Left ventricle myocardium superior (tissue), 1 donor: ENCODE measurements at places on chromosomes 7 and 10. TPM values are rescaled to one million over a fixed set of nuclear protein-coding genes. Genes with fewer than 3 reads are reported as not detected.
A peak's percentile ranks its signal among the peaks of the same experiment; 100 is the strongest.

GRCh38 chr7:136002802-136003201, 25.6 kb upstream of the MTPN start:
- no peak for DNase-seq

DNA sequence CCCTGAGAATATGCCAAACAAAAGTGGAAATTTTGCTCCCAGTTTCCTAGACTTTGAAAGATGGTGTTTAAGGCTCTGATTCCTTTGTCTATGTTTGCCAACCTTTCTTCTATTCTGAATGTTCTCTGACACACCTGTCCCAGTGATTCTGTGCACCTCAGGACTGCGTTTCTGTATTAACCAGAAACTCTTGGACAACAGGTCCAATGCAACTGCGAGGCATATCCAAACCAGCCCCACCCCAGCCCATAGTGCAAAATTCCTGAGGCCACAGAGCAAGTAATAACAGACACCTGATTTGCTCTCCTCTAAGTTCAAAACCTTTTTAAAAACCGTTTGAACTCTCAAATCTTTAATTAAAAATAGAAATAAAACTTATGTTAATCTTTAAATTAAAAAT, 37.0 kb upstream of the MSRB2 start:
- no peak for DNase-seq

- DNase-seq: no peak
These were observed 173.3 kb downstream of the RAPGEF5 start for GRCh38 chr7:22183522-22184280.

GRCh38 chr7:155482511-155483183, 24.7 kb downstream of the EN2 start:
- DNase-seq: no peak

- DNase-seq: no peak
These were observed 275.4 kb downstream of the ZEB1 start for GRCh38 chr10:31594347-31594873.

DNA sequence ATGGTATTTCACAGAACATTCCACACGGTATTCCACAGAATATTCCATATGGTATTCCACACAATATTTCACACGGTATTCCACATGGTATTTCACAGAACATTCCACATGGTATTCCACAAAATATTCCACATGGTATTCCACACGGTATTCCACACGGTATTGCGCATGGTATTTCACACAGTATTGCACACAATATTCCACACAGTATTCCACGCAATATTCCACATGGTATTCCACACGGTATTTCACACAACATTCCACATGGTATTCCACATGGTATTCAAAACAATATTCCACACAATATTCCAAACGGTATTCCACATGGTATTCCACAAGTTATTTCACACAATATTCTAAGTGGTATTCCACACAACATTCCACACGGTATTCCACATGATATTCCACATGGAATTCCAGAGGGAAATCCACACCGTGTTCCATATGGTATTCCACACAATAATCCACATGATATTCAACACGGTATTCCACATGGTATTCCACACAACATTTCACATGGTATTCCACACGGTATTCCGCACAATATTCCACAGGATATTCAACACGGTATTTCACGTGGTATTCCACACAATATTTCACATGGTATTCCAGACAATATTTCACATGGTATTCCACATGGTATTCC, 136.7 kb upstream of the CHST15 start:
- no peak for DNase-seq

- DNase-seq: no peak
These were observed 50.8 kb upstream of the RNF32 start for GRCh38 chr7:156589808-156590207.

DNA sequence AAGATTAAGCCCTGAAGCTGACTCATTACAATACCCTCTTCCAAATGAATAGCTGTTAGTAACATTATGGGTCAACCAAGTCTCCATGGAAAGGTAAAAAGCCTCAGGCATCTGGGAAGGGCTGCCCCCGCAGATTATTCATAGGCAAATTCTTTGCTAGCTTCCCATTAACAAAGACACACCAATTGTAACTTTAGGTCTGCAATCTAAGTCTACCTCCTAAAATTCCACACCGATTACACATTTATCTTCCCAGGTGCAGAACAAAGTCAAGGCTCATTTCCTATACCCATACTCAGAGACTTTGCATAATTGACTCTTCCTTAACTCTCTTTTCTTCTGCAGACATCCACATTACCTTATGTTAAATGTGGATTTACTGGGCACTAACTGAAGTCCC, 826.3 kb upstream of the MBL2 start:
- DNase-seq: no peak

DNA sequence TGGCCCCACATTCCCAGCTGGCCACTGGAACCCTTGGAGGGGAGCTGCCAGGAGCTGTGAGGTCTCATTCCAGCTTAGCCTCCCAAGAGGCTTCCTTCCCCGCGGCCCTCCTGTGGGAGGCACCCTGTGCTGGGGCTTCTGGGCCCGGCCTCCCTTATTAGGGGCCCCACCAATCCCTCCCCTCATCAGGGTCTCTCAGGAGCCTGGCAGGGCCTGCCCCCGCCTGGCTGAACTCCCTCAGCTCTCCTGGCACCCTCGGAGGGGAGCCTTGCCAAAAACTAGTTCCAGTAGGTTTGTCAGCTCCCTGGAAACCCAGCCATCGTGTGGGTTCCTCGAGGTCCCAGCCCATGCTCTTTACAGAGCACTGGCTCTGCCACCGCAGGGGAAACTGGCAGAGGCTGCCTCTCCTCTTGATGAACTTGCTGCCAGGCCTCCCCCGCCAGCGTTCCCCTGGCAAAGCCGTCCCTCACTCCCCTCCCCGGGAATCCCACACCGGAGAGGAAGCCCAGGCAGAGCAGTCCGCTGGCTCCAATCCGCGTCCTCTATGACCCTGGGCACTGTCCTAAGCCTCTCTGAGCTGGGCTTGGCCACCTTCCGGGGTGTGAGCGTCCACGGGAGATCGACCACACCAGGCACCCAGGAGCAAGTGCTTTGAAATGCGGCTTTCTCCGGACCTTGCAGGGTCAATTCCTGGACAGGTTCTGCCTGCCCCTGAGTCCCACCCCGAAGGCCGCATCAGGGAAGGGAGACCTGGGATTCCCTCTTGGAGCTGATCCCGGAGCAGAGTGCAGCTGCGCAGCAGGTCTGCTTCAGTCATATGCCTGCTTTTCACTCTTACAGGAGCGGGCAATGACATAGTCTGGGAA, 139.8 kb downstream of the ARHGAP22 start:
- peak; percentile 84 for DNase-seq

DNA sequence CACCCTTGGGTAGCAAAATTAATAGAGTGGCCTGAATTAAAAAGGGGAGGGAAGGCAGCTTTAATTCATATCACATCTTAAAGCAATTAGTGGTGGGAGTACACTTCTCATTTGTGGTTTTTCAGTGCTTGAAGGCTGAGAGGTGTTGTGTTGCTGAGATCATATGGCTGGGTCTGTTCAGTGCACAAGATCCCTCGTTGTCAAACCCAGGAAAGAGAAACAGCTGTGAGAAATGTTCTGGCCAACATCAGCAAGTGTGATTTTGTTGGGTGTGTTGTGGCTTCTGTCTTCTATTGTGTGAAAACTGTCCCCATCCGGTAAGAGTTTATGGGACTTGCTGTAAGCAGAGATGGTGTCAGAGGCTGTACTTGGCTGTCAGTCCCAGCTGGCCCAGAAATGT, 197.9 kb upstream of the BMPER start:
- DNase-seq: no peak

DNA sequence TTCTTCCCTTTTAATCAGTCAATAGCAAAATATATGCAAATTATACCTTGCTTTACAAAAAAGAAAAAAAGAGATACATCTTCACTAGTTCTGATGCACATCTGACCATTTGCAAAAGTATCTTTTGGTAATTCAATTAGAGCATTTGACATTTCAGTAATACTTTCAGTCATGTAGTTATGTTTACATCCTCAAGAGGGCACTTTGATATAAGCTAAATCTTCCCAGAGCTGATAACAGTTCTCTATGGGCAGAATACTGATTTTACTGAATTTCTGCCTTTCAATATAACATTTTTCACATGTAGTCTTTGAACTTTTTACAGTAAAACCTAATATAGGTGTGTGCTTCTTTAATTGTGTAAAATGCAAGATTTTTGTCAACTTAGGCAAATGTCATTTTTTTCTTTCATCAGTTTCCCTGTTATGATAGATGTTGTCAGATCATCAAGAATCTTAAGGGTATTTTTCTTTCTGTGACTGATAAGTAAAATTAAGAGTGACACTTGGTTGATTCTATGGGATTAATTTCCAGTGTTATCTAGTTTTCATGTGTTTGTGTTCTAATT, 703.5 kb upstream of the SEMA3D start:
- no peak for DNase-seq

- DNase-seq: no peak
These were observed 16.2 kb upstream of the TNRC18 start for GRCh38 chr7:5439572-5440496.

GRCh38 chr7:14596421-14596820, 306.1 kb downstream of the DGKB start:
- no peak for DNase-seq

- DNase-seq: peak; percentile 71
These were observed 249.6 kb downstream of the ELFN1 start for GRCh38 chr7:1919539-1920265.

DNA sequence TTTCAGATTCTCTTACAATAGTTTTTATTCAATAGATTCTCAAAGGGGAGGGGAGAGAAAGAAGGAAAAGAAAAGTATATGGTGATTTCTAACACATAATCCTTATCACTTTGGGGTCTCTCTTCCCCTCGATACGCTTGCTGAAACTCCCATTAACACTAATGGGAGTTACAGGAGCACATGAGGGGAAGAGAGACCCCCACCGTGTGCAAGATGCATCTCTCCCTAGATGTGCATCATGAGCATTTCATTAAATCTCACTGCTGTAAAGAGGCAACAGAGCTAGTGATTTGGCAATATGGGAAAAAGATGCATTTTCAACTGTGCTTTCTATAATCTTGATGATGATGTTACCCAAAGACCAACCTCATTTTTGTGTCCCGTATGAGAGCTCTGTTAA, 177.4 kb downstream of the SKAP2 start:
- no peak for DNase-seq

- DNase-seq: peak; percentile 94
These were observed 253.2 kb upstream of the INHBA start for GRCh38 chr7:41955893-41956675.

DNA sequence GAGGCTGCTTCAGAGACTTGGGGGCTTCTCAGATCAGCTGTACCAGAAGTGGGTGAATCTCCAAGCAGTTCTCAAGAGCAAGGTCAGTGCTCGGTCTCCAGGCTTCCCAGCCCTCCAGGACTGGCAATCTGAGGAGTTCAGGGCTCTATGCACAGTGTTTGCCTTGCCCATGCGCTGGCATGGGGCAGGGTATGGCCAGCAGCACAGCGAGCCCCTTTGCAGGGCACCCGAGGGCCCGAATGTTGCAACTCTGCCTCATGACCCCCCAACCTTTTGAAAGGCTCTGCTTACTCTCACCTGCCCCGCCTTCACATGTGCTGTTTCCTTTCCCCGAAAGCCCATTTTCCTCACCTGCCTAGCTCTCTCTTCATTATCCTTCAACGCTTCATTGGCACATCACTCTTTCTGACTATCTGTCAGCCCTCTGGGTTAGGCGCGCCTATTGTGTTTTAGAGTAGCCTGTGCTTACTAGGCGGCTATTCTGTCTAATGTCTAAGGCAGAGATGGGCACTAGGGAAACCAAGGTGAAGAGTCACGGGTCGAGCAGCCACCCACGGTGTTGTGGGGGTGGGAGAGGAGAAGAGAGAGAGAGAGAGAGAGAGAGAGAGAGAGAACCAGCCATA, 83.6 kb downstream of the WDFY4 start:
- no peak for DNase-seq

DNA sequence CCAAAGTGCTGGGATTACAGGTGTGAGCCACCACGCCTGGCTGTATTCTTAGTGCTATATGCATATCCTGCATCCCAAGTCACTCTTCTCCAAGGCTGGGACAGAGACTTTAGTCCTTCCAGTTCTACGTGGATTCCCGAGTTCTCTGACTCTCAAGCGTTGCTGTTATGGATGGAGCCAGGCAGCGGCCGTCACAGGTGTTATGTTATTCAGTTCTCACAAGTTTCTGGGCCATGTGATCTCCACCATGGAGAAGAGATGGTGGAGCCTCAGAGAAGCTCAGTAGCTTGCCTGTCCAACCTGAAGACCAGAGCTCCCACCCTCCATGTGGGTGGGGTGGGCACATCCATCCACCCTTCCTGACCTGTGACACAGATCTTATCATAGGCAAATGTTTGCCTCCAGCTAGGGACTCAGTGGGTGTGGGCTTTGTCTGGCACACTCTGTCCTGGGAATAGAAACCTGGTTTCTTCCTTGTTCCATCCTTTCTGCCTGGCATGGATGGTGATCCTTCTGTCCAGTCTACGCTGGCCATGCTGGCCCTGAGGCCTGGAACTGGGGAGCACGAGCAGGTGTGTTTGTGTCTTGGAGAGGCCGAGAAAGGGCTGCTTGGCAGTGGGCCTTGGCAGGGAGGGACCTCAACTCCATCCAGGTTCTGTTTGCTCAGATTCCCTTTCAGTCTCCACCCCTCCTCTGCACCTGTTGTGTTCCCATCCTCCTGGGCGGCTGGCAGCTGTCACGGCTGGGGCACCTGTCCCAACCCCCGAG, 55.3 kb downstream of the NEURL1 start:
- no peak for DNase-seq

GRCh38 chr10:101066146-101066895, 4.5 kb downstream of the KAZALD1 start:
- DNase-seq: peak; percentile 83

- DNase-seq: peak; percentile 57
These were observed 17.9 kb upstream of the TMEM225B start for GRCh38 chr7:99579956-99580777.

GRCh38 chr10:43781480-43782361, 133.0 kb upstream of the ZNF32 start:
- DNase-seq: no peak

- DNase-seq: no peak
These were observed 27.5 kb downstream of the DLG5 start for GRCh38 chr10:77899080-77899477.

GRCh38 chr10:71604324-71605018, 115.1 kb downstream of the C10orf105 start:
- no peak for DNase-seq

DNA sequence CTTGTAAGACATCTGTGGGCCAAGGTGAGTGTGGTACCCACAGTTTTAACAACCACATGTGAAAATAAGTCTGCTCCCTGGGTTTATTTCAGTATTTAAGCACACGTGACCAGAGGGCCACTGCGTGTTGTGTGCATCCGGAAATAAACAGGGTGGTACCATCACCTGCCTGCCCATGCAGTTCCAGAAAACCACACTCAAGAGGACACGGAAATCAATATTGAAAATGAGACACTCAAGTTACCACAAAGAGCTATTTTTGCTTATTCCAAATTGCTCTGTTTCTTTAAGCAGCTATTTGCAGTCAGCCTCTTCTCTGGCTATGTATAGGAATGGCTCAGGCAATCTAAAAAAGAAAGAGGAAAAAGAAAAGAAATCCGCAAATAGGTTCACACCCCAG, 71.8 kb upstream of the LOXL4 start:
- DNase-seq: no peak

GRCh38 chr10:126070476-126071215, 174.3 kb downstream of the FANK1 start:
- DNase-seq: no peak

PDE6C gene
- total RNA-seq: not detected

ZFYVE27 gene
- 13.7 TPM for total RNA-seq

CALML3 gene
- not detected for total RNA-seq

RTKN2 gene
- not detected for total RNA-seq

GATA3 gene
- 1.1 TPM for total RNA-seq

FGL2 gene
- total RNA-seq: 11.9 TPM

CNTNAP2 gene
- total RNA-seq: 0.22 TPM

PDE1C gene
- 192 TPM for total RNA-seq

EMX2 gene
- total RNA-seq: 0.42 TPM

SPDYE2B gene
- total RNA-seq: not detected

ZNF438 gene
- total RNA-seq: 13.9 TPM

GRID2IP gene
- total RNA-seq: not detected

C10orf143 gene
- total RNA-seq: 1.3 TPM
